ENCODE measurements at places on chromosomes 12 and 14.

DNA sequence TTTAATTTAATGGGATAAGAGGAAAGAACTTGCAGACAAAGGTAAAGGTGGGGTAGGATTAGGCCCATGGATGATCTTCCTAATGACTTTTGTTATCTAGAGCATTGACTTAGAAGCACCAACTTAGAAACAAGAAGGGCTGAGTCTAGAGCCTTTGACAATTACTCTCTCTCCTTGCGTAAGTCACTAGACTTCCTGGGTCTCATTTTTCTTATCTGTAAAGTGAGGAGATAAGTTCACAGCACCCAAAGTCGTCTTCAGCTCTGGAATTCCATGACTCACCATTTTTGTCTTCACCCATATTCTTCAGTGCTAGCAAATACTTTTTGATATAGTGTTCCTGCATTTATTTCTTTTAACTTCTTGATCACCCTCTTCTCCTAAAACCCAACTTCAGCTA, 75.7 kb downstream of the SSPN start:
- no peak for DNase-seq

- DNase-seq = no peak
These were observed 116.4 kb downstream of the SLC2A13 start for GRCh38 chr12:39989501-39989900.

DNA sequence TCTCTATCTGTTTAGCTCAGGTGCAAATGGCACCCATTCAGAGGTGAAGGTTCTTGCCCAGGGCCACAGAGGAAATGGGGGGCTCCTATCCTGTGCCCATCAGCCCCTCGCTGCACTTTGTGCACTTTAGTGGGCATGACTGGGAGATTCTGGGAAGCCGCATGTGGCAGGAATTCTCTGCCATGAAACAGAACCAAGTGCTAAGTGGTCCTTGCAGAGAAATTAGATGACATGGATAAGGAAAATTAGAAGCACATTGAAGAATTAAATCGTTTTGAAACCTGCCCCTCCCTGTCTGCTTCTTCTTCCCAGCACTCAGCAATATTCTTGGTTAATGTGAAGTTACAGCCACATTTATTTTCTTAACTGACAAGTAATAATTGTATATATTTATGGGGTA, 185.2 kb upstream of the RTL1 start:
- no peak for DNase-seq

DNA sequence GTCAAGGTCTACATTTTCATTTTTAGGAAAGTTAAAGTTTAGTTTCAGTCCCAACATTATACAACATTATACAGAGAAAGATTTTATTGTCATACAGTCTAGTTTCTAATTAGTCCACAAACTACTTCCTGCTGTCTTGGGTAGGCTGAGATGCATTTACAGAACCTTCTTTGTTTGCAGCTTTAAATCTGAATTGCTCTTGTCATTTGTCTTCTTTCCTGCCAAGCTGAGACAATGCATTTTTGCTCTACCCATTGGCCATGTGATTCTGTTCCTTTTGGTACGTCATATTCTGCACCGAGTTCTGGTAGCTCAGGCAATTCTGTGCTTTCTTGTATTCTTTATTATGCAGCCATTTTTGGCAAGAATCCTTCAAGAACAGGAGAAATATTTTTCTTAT, 228.5 kb downstream of the ATP23 start:
- DNase-seq = no peak

DNA sequence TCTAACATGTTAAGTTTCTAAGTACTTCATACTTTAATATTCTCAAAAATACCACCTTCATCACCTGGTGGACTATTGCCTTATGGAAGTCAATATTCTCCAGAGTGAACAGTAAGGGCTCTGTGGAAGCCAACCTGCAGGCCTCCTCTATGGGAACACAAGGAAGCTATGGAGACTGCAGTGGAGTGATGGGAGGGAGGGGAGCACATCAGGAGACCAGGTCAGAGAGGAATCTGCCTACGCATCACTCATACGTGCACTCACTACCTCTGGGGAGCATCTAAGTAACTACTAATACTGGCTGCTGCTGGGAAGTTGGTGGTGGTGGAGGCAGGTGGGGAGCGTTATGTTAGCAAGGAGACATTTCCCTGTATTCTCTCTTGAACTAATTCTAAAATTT, 19.9 kb downstream of the HECTD4 start:
- DNase-seq = no peak

- DNase-seq = peak; percentile 66
These were observed 583.4 kb downstream of the VRK1 start for GRCh38 chr14:97380539-97380941.

DNA sequence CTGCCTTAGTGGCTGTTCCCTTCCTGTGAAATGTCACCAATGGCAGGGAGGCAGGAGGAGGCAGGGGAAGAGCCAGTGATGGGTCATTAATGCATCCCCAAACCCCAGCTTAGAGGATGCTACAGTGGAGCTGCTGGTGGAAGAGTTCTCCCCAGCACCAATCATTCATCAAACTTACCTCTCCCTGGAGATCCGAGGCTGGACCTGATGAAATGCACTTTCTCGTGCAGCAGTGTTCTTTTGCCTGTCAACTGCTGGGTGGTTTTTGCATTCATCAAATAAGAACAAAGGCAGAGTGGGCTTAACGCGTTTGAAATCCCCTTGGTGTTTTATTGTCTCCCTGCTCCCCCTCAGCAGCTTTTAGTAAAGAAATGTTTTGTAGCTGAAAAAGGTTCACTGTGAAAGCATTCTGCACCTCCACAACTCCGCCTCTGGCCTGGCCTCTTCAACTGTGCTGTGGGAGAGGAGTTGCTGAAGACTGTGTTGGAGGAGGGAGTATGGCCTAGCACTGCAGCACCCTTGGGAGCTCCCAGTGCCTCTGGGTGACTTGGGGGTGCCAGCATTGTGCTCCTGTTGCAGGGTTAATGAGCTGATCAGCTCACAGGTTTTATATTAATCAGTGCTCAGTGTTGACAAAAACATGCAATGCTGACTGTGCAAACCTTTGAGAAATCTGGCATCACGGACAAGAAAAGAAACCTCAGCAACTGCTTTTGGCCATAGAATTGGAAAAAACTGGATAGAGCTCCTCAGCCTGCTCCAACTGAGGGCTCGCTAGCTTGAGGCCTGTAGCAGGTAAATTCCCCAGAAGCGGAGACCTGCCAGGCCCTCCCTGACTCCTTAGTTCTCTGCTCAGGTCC, 14.4 kb downstream of the TSPAN9 start:
- DNase-seq = no peak

GRCh38 chr12:113211160-113211559, 10.1 kb upstream of the TPCN1 start:
- no peak for DNase-seq

GRCh38 chr12:122003651-122004611, 17.8 kb upstream of the BCL7A start:
- no peak for DNase-seq

GRCh38 chr14:85418721-85419120, 111.2 kb upstream of the FLRT2 start:
- DNase-seq = no peak

GRCh38 chr14:44912041-44912869, 49.5 kb downstream of the KLHL28 start:
- no peak for DNase-seq

GRCh38 chr14:104724981-104725771, 1.1 kb downstream of the ADSS1 start:
- no peak for DNase-seq

DNA sequence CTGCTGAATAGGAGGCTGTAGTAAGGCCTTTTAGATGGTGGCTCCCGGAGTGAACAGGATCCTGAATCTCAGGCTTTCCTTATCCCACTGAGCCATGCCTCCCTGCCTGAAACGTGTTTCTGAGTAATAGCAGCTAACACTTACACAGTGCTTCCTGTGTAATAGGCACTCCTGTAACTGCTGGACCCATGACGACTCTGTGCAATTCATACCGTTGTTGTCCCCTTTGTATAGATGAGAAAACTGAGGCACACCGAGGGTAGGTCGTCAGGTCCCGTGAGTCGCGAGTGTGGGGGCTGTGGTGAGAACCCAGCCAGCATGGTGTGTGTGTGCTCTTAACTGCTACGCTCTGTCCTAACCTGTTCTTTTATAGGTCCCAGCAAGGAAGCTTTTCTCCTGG, 193.6 kb downstream of the CACNA1C start:
- no peak for DNase-seq

- DNase-seq = no peak
These were observed 11.0 kb upstream of the PTPRB start for GRCh38 chr12:70648191-70648590.

DNA sequence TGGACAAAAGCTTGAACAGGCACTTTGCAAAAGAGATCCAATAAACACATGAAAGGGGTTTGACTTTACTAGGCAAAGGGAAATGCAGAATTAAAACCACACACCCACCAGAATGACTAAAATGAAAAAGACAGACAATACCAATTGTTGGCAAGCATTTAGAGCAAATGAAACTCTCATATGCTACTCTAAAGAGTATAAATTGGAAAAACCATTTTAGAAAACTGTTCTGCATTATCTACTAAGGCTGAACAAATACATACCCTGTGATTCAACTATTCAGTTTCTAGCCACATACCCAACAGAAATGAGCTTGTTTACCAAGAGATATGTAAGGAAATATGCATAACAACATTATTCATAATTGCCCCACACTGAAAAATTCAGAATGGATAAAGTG, 8.5 kb upstream of the IL22 start:
- DNase-seq = no peak

GRCh38 chr14:26928019-26928418, 330.2 kb upstream of the NOVA1 start:
- DNase-seq = no peak

DNA sequence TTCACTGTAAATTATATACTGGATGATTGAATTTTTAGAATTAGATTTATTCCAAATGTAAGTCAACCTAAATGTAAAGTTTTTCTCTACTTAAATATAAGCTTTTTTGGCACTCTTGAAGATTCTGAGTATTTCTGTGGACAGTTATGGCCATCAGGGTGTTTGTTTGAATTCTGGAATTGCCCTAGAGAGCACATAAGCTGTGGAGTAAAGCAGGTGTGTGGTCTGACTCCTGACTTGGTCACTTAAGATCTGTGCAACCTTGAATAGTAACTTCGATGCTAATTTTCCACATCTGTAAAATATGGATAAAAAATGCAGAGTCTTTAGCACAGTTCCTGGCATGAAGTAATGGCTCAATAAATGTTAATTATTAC, 64.4 kb downstream of the FUT8 start:
- DNase-seq = no peak

GRCh38 chr12:91333966-91334365, 151.3 kb upstream of the DCN start:
- no peak for DNase-seq

DNA sequence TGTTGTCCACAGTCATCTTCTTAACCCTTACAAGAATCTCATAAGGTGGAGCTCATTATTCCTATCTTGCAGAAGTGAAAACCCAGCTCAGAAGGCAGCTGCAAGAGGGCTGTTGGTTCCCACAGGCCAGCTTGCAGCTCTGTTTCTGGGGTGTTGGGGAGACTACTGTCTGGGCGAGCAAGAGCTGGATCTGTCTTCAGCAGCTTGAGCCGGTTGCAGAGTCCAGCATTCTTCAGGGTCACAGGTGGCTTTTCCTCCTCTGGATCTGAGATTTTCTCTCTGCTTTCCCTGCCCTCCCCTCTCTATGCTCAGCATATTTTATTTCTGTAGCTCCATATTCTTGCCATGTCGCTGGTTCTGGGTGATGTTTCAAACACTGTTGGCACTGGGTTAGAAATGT, 87.4 kb downstream of the PAPOLA start:
- DNase-seq = no peak

DNA sequence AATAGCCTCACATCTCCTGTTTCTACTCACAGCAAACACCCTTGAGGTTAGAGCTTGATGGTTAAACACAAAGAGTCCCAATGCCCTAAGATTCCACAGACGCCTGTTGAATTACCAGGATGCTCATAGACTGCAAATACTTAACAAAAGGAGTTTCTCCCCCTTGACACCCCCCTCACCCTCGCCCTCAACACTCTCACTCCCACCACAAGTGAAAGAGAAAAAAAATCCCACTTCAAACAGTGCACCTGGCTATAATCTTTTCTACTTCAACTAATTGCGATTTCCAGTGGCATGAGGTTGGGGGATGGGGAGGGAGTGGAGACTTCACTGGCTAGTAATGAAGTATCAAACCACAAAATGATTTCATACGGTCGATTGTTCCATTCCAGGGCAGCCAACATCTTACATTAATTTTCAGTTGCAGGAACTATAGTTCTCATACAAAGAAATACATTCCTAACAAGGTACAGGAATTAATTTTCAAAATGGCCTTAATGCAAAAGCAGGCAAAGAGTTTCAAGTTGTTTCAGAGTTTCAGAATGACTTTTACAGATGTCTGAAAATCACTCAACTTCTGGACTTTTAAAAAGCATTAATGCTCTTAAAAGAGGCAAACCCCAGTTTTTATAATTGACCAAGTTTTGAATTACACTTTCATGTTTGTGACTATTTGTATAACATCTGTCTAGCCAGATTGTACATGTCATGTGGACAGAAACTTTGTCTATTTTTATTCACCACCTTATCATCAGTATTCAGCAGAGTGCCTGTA, 390.7 kb downstream of the C12orf75 start:
- DNase-seq = no peak

DNA sequence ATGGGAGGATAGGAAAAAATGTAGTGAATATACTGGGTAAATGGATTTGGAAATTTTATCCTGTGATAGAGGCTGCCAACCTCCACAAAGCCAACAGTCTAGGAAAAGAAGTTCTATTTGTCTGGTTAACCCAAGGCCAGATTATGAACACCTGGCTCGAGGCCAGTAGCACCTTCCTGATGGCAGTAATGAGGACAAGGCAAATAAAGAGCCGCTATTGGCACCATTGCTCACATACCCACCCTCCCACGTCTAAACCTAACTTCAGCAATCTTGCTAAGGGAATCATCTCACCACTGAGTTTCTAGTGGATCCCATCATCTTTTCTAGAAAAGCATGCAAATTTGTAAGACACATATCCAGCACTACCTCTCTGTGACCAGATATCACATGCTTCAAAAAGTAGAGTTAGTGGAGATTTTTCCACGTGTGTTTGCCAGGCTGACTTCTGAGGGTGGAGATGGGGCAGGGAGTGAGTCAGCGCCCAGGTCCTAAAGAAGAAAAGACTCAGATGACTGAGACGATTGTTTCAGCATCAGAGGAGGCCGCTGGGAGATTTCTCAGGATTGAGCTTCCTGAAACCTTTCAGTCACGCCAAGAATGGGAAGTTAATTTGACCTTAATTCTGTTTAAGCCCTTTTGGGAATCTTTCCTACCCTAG, 362.9 kb downstream of the EMP1 start:
- no peak for DNase-seq

GRCh38 chr12:113241191-113242025, 20.1 kb downstream of the TPCN1 start:
- no peak for DNase-seq

- DNase-seq = peak; percentile 7
These were observed 35.9 kb downstream of the XRCC3 start for GRCh38 chr14:103679351-103679750.

GRCh38 chr12:87116780-87117179, 860.6 kb upstream of the MGAT4C start:
- no peak for DNase-seq

- DNase-seq = no peak
These were observed 46.3 kb downstream of the ADGRD1 start for GRCh38 chr12:131000000-131000486.

GRCh38 chr14:92760524-92760805, 12.0 kb upstream of the LGMN start:
- DNase-seq = no peak

GRCh38 chr12:997505-997904, 6.5 kb downstream of the ERC1 start:
- DNase-seq = no peak

GRCh38 chr12:107091381-107091780, 2.0 kb downstream of the CRY1 start:
- DNase-seq = no peak
